Fibroblast of the aortic adventitia (primary cell): ENCODE measurements at places on chromosomes 1 and 21. TPM values are rescaled to one million over a fixed set of nuclear protein-coding genes. Genes with fewer than 3 reads are reported as not detected.

Gene CD247
- total RNA-seq = 0.16 and 0.18 TPM in 2 replicates

Gene FAM167B
- total RNA-seq = 1.4 and 2.1 TPM in 2 replicates

Gene CR1
- total RNA-seq = not detected in 2 replicates

Gene LCE3D
- total RNA-seq = not detected in 2 replicates

Gene PGLYRP4
- total RNA-seq = not detected in 2 replicates

Gene OR2L13
- total RNA-seq = not detected in 2 replicates
